Activated T-cell treated with anti-CD3 and anti-CD28 coated beads, Interleukin-2, amount 50 U/mL, for 48 hours (primary cell): ENCODE measurements at places on chromosomes 1 and 21.

- DNase-seq = no peak
These were observed 14.4 kb downstream of the SHISA4 start for GRCh38 chr1:201903135-201903534.

DNA sequence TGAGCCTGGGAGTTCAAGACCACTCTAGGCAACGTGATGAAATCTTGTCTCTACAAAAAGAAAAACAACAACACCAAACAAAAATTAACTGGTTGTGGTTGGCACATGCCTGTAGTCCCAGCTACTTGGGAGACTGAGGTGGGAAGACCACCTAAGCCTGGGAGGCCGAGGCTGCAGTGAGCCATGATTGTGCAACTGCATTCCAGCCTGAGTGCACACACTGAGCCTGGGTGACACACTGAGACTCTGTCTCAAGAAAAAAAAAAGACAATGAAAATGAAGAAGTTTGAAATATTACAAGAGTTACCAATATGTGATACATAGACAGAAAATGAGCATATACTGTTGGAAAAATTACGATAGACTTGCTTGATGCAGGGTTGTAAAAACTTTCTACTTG lies 31.9 kb downstream of the PDC start:
- DNase-seq = no peak

DNA sequence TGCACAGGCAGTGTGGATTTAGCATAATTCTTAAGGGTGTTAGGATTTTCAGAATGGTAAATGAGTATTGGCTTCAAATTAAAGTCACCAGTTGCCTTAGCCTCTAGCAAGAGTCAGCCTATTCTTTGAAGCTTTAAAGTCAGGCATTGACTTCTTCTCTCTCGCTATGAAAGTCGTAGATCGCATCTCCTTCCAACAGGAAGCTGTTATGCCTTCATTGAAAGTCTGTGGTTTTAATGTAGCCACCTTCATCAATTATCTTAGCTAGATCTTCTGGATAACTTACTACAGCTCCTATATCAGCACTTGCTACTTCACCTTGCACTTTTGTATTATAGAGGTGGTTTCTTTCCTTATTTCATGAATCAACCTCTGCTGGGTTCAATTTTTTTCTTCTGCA lies 320.2 kb downstream of the PTPRC start:
- no peak for DNase-seq

DNA sequence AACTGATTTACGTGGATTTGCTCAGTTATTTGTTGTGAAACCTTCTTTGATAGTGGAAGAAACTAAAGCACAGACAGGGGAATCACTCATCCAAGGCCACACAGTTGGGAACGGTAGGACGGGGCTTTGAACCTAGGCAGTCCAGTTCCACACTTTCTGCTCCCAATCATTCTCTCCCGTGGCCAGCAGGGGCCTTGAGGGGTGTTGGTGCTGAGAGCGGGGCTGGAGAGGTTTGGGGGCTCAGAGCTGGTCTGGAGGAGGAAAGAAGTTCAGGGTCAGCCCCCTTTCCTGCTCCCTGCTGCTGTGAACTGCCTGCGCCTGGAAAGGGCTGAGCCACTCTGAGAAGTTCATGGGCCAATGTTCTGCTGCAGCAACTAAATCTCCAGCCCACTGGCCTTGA lies 31.4 kb upstream of the ACTL8 start:
- no peak for DNase-seq

DNA sequence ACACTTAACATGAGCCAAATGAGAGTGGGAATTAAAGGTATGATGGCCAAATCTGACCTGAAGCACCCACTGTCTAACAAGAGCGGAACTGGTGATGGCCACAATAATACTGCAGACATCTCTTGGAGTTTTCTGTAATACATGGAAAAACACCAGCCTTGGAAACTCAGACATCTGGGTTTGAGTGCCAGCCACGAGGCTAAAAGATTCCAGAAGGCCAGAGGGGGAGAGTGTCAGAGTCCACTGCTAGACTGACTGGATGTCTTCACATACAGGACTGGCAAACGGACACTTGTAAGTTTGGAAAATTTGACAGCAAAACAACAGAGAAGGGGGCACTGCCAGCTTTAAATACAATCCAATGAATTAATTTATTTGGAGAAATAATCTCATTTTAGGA lies 175.1 kb downstream of the ADSS2 start:
- no peak for DNase-seq

DNA sequence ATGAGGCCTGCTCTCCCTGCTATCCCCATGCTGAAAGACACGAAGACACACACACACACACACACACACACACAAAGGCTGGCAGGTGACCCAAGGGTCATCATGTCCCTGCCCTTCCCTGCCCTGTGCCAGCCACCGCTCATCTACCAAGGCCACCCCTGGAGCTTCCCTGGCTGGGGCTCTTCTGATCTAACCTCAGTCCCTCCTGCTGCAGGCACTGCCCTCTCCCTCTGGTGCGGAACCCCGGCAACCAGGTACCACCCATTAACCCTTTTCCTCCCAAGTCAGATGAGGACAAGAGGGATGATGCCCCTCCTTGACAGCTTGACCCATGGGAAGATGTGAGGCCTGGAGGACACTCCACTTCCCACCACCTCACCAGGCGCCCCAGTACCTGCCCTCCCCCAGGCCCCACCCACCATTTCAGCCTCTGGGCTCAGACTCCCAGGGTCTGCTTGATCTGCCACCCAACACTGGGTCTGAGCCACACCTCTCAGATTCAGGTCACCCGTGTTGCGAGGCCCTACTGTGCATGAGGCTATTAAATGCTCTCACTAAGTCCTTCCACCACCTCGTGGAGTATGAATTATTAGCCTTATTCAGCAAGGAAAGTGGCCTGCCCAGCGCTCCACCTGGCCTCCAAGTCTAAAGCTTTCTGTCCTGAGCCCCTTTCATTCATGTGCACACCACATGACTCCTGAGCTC lies 2.5 kb downstream of the SDC3 start:
- no peak for DNase-seq

DNA sequence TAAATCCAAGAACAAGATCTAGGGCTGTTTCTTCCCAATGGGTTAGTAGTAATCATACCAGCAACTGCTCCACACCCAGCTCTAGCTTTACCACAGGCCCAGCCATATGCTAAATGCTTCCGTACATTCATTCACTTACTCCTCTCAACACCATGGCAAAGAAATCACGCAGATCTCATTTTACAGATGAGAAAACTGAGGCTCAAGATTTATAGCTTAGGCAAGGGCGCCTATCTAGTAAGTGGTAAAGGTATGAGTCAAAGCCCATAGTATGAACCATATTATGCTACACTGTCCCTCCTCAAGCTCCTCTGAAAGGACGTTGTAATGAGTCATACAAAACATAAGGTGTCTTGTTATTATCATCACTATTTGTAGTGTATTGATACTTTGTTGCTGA lies 82.2 kb downstream of the NIBAN1 start:
- DNase-seq = no peak

GRCh38 chr1:172484252-172484651 lies 40.4 kb upstream of the PIGC start:
- no peak for DNase-seq

DNA sequence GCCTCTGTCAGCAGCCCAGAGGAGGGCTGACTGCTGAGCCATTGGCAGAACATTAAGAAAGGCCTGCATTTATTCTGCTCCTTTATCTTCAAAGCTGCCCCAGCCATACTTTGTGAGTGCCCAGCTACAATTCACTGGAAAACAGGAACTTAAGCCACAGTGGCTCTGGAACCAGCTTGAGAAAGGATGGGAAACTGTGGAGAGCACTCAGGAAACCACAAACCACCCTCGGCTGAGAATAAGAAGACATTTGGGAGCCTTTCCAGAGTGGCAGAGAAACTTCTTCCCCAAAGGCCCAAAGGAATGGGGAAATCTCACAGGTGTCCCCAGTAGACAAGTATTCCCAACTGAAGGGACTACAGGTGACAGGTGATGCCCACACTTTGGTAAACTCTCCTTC lies 1.8 kb downstream of the LAMB3 start:
- DNase-seq = no peak

DNA sequence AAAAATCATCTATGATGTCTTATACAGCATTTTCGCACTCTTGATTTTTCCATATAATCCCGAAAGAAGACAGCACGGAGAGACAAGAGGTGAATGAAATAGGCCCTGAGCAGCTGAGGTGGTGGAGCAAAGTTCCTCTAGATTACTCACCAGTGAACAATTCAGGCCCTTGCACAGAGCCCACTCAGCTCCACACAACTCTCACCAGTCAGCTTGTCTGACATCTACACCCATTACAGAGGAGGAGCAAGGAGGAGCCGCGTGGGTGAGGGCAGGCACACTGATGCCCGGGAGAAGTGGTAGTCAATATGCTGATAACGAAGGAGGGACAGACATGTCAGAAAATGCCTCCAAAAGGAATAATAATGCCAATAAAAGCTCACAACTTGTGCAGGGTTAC lies 59.9 kb downstream of the DNM3 start:
- no peak for DNase-seq

DNA sequence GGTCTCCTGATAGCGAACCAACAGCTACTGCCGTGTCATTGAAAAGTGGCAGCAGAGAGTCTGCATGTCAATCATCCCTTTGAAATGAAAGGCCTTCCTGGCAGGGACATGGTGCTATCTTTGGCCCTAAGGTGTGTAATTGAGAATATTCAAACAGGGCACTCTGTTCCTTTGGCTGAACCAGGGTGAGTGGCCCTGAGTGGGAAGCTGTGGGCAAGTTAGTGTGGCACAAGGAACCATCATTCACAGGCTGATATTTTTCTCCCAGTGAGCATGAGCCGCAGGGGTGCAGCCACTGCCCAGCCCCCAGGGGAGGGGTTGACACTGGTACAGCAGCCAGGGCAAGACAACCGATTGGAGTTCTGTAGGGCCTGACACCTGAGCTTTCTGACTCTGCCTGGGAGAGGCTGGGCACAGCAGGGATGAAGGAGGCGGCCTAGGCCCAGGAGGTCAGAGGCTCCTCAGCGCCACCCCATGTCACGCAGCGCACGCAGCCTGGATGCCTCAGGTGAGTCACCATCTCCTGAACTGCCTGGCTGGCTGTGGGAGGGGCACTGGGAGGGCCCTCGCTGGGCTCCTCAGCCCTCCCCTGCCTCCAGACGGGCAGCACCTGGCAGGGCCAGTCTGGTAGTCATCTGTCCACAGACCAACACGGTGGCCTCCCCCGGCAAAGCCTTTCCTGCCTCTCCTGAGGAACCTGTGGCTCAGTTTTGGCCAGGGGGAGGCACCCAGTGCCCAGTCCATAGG lies 13.2 kb downstream of the QSOX1 start:
- no peak for DNase-seq

GRCh38 chr1:244778344-244778743 lies 57.1 kb upstream of the COX20 start:
- no peak for DNase-seq

- no peak for DNase-seq
These were observed 10.6 kb downstream of the HCRTR1 start for GRCh38 chr1:31627930-31628559.

DNA sequence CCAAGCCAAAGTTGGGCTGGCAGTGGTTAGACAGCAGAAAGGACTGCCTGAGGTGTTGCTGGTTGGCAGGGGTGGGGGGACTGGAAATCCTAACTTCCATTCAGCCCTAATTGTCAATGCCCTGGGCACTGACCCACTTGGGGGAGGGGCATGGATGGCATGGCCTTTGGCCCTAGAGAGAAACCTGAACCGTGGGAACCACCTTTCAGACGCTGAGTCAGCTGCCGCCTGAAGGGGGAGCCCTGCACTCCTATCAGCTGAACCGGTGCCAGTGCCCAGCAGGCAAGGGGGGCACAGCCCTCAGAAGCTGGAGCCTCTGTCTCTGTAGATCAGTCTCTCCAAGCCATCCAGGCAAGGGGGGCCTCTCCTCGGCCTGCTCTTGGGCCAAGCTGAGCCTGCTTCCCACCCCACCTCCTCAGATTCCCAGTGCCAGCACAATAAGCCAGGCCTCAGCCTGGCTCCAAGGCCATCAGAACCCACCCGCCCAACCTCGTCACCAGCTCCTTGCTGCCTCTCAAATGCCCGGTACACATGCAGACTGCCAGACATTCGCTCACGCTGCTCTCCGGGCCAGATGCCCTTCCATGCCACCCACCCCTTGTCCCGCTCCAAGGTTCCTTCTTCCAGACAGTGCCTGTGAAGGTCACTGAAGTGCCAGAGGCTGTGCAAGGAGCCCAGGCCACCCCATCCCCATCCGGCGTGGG lies 11.6 kb downstream of the TINAGL1 start:
- peak; percentile 78 for DNase-seq

- DNase-seq = peak; percentile 77
These were observed 93.5 kb upstream of the ACTL8 start for GRCh38 chr1:17661546-17662157.

- DNase-seq = no peak
These were observed 23.8 kb upstream of the CSF1 start for GRCh38 chr1:109886827-109887226.

DNA sequence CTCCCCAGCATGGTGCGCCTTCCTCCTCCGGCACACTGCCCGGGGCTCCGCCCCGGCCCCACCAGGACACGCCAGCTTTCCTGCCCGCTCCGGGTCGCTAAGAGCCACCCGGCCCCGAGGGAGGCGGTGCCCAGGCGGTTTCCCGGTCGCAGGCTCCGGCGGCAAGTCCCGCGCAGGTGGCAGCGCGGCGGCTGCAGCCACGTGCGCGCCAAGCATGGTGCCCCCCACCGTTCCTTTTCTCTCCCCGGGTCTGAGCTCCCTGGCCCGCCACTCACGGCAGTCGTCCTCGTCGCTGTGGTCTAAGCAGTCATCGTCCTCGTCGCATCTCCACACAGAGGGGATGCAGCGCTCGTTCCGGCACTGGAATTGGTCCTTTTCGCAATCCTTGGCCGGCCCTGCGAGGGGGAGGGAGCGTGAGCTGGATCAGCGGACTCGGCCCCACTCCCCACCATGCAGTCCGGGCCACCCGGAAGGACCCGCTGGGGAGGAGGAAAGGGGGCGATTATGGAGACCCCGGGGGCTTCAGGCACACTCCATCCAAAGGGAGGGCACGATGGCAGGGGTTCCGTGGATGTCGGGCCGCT lies 1.2 kb downstream of the LRP8 start:
- no peak for DNase-seq

- DNase-seq = peak; percentile 86
These were observed 4.0 kb upstream of the GPR3 start for GRCh38 chr1:27388337-27389005.

DNA sequence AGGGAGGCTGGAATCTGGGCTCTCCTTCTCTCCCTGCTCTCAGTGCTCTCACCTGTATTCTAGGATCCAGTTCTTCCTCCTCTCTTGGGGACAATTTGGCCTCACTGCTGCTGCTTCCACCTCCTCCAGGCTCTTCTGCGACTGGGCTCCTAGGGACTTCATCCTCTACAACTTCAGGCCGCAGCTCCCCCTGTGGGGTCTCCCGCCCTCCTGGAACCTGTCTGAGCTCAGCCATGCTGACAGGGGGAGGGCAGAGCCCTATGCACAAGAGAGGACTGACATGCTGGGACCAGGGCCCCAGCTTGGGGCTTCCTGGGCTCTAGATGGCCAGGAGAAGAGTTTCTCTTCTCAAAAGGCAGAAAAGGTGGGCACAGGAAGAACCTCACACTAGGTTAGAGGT lies 1.0 kb downstream of the SH3BP5L start:
- DNase-seq = no peak
